KBM-7 (cell line): ENCODE measurements at places on chromosomes 16 and 17.

DNA sequence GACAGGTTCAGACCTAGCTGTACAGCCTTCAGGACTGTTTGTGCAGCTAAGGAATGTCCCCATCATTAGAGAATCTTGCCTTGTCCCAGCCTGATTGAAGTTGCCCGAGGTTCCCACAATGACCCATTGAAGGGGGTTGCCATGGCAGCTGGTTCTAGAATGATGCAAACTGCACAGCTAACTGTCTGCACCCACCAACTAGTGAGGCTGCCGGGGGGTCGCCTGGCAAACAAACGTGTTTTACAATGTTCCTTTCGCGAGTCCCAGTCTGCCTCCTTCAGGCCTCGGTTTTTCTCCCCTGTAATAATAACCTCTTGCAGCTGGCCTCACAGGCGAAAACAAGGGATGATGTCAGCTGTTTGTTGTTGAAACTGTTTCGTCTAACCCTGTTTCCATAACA is 5.5 kb downstream of the C16orf96 start:
- DNase-seq, result no peak

DNA sequence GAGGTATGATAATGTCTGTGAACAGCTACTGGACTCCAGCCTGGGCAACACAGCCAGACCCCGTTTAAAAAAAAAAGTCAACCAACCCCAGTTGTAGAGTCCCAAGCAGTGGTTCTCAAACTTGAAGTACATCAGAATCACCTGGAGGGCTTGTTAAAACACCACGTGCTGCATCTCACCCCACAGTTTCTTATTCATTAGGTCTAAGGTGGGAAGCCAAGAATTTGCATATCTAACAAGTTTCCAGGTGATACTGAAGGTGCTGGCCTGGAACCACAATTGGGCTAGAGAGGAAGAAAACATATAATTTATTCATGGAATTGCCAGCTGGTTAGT is 6.7 kb upstream of the MSL1 start:
- DNase-seq, result no peak

DNA sequence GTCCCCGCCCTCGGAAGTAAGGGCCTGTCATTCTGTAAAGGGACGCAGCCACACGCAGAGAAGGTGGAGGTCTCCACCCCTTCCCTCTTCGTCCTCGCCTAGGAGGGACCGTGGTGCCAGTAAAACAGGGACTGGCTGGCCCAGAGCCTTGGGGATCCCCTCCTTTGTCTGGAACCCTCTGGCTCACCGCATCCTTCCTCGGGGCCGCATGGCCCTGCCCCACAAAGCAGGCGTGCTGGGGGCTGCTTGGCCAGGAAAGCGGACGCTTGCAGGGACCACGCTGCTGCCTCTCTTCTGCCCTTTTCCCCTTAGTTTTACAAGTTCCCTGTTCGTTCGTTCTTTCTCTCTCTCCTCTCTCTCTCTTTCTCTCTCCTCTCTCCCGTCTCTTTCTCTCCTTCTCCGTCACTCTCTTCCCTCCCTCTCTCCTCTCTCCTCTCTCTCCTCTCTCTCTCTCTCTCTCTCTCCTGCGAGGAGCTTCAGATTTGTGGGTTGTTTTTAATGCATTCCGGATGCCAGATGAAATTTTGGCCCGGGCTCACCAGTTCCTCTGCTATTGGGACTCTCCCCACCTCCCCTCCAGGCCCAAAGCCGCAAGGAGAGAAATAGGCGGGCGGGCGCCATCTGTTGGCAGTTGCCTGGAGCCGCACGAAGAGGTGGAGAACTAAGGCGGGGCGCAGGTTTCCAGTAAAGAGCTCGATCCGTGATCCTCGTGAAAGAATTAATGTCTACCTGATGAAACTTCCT is 35.1 kb upstream of the CDRT4 start:
- DNase-seq, result peak; percentile 86

DNA sequence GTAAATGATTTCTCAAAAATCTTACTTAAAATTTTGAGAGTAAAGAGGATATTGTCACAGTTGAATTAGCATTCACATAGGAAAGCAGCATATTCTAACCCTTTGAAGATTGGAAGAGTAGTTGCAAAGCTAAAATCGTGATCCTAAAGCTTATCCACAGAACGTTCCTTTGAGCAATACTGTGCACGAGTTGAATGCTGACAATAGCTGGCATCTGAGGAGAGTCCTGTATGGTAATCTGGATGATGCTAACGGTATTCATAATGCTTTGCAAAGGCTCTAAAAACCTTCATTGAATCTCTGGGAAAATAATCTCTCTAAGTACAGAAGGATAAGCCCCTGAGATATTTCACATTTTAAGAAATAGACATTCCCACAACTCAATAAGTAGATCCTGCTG is 354.6 kb downstream of the CDH8 start:
- DNase-seq, result no peak

DNA sequence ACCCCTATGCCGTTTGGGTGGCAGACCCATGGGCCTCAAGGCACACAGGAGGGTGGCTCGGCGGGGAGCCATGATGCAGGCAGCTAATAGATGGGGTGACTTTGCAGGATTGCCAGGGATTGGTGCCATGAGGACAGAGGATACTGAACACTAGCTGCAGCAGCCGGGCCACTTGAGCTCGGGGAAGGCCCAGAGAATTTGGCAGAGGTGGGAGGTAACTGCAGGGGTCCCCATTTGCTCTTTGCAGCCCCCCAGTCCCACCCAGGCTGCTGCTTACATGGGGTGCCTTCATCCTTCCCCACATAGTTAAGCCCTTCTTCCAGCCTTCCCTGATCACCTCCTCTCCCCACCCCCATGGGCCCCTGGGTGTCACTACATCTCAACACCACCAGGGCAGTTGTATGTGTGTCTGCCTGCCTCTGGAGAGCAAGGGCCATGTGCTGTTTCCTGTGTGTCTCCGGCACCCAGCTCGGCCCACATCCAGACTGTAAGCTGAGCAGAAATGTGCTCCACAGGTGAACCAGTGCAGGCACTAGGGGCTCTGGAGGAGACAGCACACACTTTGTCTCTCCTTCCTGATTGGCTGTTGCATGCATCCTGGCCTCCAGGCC is 52.0 kb downstream of the SREBF1 start:
- peak; percentile 34 for DNase-seq

DNA sequence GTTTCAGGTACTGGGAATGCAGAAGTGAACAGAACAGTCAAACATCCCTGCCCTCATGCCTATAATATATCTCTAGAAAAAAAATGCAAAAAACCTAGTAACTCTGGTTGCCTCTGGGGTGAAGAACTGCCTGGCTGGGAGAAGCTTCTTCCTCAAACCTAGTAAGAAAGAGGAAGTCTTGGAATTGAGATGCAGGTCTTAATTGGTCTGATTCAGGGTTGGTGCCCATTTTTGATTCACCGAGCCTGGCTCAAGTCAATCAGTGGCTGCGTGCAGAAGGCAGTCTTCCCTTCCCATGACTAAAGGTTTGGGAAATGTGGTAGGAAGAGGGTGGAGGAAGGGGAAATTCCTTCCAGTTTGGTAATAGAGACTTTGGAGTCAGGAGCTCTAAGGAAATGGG is 22.4 kb downstream of the CDRT15 start:
- peak; percentile 69 for DNase-seq

DNA sequence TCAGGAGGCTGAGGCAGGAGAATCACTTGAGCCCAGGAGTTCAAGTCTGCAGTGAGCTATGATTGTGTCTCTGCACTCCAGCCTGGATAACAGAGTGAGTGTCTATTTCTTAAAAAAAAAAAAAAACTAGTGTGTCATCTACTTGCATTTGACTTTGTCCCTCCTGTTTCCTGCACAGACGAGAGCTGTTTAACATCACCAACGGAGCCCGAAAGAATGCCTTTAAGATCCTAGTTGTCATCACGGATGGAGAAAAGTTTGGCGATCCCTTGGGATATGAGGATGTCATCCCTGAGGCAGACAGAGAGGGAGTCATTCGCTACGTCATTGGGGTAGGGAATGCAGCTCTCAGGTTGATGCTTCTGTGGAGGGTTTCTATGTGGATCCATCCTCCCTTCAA is 13.4 kb downstream of the ITGAM start:
- no peak for DNase-seq

GRCh38 chr17:40018211-40019121 is 3.2 kb downstream of the CSF3 start:
- no peak for DNase-seq

- no peak for DNase-seq
Observed at GRCh38 chr16:81527477-81528178, 83.0 kb downstream of the CMIP start.

GRCh38 chr16:73326221-73326620 is 278.3 kb upstream of the ZFHX3 start:
- DNase-seq, result no peak

- no peak for DNase-seq
Observed at GRCh38 chr16:68605746-68606145, 39.4 kb upstream of the CDH3 start.

DNA sequence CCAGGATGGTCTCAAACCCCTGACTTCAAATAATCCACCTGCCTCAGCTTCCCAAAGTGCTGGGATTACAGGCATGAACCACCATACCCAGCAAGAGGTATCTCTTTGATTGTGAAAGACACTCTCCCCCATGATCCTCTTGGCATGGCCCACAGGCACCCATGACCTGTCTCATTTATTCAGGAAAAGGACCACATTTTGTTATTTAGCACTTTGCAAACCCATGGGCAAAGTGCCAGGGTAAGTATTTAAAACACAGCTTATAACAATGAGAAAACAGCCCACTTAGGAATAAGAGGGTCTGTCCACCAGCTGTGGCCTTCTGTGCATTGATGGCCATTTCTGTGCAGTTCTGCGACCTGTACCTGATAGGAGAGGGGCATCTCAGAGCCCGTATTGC is 12.8 kb upstream of the AKTIP start:
- DNase-seq, result no peak

GRCh38 chr17:49979748-49980479 is 10.9 kb downstream of the DLX4 start:
- no peak for DNase-seq

- no peak for DNase-seq
Observed at GRCh38 chr16:80433623-80434022, 107.2 kb upstream of the DYNLRB2 start.

- no peak for DNase-seq
Observed at GRCh38 chr17:78862073-78863023, 21.7 kb upstream of the USP36 start.

DNA sequence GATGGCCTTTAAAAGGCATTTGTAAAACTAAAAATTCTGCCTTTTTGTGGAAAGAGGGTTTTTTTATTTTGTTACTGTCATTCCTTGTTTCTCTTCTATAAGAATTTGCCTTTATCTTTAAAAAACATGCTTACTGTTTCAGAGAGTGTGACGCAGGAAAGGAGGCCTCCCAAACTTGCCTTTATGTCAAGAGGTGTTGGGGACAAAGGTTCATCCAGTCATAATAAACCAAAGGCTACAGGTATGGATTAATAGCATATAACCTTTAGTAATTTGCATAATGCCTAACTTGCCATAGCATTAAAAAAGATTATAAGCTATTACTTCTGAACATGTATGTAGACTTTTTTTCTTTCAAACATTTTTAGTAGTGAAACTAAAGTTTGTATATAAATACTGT is 34.2 kb downstream of the CYLD start:
- no peak for DNase-seq

- DNase-seq, result no peak
Observed at GRCh38 chr16:27617665-27618064, 67.7 kb downstream of the KATNIP start.
